ENCODE measurements at places on chromosomes 13 and 19.

DNA sequence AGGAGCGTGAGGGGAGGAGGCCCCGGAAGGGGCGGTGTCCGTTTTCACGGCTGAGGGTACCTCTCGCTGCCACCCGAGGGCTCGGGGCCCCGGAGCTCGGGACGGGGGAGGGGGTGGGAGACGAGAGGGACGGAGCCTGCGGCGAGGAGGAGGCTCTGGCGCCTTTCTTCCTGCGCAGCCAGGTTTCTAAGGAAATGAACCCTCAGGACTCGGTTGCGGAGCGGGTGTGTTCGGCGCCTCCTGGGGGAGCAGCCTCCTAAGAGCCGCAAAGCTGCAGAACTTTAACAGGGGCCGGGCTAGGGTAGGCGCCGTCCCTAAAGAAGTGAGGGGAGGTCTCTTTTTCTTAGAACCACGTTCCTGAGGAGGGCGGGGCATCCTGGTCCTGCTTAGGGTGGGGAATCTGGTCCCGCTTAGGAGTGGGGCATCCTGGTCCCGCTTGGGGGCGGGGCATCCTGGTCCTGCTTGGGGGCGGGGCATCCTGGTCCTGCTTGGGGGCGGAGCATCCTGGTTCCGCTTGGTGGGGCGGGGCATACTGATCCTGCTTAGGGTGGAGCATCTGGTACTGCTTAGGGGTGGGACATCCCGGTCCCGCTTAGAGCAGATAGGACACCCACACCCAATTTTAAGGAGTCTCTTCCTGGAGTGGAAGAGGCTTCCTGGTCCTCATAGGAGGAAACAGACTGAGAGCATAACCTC, 6.2 kb downstream of the SYT5 start:
- DNase-seq, result no peak

- DNase-seq, result no peak
Observed at GRCh38 chr19:23527797-23528196, 132.5 kb upstream of the ZNF91 start.

DNA sequence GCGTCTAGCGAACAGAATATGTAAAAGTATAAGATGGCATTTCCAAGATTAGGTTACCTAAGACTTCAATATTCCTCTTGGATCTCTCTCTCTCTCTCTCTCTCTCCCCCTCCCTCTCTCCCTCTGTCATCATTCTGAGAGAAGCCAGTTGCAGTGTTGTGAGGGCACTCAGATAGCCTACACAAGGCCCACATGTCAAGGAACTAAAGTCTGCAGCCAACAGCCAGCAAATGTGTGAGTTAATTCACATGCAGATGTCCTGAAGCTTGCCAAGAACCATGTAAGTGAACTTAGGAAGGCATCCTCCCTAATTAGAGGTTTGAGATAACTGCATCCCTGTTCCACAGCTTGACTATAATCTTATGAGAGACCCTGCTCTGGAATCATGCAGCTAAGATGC, 822.9 kb upstream of the PRR20A start:
- no peak for DNase-seq

GRCh38 chr13:62357887-62358645, 942.4 kb upstream of the PCDH20 start:
- DNase-seq, result peak; percentile 9

GRCh38 chr13:46137627-46138317, 32.9 kb upstream of the CPB2 start:
- no peak for DNase-seq

GRCh38 chr13:46206143-46206542, 5.6 kb upstream of the LRRC63 start:
- no peak for DNase-seq

GRCh38 chr19:6070720-6071485, 39.4 kb downstream of the RFX2 start:
- DNase-seq, result no peak

DNA sequence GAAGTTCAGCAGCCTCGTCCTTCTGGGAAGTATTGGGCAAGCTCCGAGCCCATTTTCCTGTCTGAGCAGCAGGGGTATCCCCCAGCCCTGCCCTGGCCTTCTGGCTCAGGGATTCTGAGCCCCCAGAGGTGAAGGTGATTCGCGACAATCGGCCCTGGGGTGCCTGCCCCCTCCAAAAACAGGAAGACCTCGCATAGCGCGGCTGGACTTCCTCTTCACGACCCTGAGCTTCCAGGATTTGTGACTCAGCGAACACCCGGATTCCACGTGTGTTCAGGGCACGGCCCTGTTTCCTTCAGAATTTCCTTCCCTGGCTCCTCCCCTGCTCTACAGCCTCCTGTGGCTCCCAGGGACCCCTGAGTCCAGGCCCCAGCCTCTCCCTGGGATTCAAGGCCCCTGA, at the start of gene SEMA6B:
Gene SEMA6B (minus strand): TSS at position 116 of the 400 bp plus-strand sequence. CDS start 1,227 bp downstream, outside the sequence.
- no peak for DNase-seq

- DNase-seq, result no peak
Observed at GRCh38 chr19:18940769-18941627, at the start of gene HOMER3. Gene HOMER3, minus strand, starts transcription at chr19:18941217. Its CDS starts 2,235 bp downstream, at chr19:18938982.

DNA sequence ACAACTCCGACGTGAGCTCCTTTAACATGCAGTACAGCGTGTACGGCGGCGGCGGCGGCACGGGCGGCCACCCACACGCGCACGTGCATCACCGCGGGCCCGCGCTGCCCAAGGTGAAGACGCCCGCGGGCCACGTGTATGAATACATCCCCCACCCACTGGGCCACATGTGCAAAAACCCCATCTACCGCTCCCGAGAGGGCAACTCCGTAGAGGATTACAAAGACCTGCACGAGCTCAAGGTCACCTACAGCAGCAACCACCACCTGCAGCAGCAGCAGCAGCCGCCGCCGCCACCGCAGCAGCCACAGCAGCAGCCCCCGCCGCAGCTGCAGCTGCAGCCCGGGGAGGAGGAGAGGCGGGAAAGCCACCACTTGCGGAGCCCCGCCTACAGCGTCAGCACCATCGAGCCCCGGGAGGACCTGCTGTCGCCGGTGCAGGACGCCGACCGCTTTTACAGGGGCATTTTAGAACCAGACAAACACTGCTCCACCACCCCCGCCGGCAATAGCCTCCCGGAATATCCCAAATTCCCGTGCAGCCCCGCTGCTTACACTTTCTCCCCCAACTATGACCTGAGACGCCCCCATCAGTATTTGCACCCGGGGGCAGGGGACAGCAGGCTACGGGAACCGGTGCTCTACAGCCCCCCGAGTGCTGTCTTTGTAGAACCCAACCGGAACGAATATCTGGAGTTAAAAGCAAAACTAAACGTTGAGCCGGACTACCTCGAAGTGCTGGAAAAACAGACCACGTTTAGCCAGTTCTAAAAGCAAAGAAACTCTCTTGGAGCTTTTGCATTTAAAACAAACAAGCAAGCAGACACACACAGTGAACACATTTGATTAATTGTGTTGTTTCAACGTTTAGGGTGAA, 6.6 kb downstream of the SLITRK5 start:
- DNase-seq, result no peak

DNA sequence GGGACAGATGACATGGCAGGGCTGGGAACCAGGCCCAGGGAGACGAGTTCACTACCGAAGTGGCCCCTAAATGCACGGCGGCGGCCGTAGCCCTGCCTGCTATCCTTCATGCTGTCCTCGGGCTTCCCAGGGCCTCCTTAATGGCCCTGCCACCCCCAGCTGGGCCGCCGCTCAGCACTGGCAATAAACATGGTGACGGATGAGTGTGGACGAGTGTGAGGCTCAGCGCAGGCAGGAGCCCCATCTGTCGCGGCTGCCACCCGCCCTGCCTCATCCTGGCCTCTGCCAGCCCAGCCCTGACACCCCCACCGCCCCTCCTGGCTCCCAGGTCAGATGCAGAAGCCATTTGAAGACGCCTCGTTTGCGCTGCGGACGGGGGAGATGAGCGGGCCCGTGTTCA, 13.6 kb downstream of the PIN1 start:
- no peak for DNase-seq

DNA sequence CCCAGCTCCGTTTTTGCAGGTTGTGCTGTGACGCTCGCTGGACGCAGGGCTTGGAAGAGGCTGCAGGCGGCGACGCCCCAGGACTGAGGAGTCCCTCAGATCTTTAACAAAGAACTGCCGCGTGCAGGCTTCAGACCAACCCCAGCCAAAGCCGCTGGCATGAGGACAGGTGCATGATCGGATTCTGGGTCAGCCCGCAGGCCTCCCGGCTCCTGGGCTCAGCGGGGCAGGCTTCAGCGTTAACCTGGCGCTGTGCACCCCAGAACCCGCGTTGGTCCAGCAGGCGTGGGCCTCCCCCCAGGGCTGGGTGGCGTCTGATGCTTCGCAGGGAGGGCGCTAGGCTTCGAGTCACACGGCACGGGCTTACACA, 920 bp upstream of the TIMM13 start:
- DNase-seq, result no peak

DNA sequence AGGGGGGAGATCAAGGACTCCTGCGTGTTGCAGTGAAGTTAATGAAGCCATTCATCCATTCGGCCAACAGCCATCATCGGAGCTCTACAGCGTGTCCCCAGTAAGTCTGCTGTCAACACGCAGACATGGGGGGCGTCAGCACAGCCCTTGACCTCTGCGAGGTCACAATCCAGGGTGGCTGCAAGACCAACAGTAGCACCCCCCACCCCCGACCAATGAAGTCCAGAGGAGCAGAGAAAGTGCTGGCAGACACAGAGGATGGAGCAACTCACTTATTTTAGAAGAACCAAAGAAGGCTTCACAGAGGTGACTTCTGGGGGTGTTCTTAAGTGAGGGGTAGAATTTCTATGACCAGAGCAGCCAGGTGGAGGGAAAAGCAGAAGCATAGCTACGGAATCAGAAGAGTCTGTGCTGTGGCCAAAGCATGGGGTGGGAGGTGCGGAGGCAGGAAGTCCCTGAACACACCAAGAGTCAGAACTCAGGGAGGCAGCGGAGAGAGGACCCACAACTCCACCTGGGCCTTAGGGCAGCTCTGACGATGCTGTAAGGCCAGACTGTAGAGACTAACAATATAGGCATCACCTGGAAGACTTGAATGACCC, 185.4 kb downstream of the FOXO1 start:
- DNase-seq, result no peak

DNA sequence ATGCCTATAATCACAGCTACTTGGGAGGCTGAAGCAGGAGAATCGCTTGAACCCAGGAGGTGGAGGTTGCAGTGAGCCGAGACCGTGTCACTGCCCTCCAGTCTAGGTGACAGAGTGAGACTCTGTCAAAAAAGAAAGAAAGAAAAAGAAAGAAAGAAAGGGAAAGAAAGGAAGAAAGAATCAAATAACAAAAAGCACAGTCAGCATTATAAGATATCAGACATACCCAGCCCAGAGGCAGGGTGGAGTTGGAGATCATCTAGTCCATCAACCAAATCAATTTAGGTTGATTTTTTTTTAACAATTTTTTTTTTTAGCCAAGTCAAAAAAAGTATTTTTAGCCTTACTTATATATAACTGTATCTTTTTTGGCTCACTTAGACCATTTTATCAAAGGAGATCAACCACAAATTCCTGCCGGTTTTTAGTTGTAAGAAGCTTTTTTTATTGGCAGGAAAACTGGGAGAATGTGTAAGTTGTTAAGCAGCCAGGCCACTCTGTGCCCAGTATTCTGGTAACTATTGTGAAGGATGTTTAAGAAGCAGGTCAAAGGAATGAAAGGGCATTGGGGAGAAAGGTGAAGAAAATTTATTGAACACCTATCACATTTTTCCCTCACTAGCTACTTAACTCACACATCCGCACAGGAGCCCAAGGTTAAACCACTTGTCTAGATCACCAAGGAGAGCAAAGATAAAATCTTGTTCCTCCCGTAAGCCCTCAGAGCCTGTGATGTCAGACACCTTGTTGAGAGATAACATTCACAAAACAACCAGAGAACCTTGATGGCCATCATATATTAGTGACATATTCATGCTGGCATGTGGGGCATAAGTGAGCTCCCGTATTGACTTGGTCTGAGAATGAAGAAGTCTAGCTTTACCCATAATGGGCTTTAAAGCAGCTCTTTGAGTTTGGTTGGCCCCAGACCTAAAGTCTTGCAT, 91.8 kb downstream of the COL4A2 start:
- DNase-seq, result no peak

- DNase-seq, result no peak
Observed at GRCh38 chr13:21256351-21256761, 79.9 kb downstream of the MRPL57 start.

- DNase-seq, result no peak
Observed at GRCh38 chr19:48997972-48998371, 4.3 kb downstream of the RUVBL2 start.

- no peak for DNase-seq
Observed at GRCh38 chr13:50101590-50101989, 86.3 kb downstream of the KCNRG start.

DNA sequence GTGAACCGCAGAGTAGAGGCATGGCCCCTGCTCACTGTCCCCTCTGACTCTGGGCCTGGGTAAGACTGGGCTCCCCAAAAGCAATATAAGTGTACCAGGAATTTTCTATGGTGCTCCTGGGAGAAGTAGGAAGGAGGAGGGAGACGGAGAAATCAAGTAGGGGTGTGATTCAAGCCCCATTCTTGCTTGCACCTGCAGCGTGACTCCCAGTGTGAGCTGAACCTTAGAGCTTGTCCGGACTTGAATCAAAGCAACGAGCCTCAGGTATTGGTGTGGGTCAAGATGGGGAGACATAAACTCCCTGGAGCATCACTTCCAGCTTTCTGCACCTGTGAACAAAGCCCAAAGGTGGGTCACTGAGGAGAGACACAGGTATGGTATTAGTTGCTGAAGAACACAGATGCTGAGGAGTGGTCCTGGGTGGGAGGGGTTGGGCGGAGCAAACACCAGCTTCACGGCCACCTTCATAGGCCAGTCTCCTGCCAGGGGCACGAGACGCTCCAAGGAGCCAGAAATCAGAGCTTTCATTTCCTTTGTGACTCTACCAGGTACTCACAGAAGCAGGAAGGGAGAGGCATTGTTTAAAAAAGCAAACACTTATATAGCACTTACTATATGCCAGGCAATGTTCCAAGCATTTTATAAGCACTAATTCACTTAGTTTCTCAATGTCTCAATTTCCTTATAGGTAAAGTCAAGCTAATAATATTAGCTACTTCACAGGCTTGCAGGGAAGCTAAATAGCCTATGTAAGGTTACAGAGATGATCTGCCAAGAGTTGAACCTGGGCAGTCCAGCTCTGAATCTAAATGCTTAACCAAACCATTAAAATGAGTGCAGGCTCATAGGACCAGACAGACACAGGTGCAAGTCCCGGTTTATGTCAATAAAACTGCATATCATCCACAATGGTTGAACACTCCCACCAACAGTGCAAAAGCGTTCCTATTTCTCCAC, 775.3 kb downstream of the UQCRFS1 start:
- DNase-seq, result no peak
